ENCODE measurements at places on chromosomes 5 and 9.

DNA sequence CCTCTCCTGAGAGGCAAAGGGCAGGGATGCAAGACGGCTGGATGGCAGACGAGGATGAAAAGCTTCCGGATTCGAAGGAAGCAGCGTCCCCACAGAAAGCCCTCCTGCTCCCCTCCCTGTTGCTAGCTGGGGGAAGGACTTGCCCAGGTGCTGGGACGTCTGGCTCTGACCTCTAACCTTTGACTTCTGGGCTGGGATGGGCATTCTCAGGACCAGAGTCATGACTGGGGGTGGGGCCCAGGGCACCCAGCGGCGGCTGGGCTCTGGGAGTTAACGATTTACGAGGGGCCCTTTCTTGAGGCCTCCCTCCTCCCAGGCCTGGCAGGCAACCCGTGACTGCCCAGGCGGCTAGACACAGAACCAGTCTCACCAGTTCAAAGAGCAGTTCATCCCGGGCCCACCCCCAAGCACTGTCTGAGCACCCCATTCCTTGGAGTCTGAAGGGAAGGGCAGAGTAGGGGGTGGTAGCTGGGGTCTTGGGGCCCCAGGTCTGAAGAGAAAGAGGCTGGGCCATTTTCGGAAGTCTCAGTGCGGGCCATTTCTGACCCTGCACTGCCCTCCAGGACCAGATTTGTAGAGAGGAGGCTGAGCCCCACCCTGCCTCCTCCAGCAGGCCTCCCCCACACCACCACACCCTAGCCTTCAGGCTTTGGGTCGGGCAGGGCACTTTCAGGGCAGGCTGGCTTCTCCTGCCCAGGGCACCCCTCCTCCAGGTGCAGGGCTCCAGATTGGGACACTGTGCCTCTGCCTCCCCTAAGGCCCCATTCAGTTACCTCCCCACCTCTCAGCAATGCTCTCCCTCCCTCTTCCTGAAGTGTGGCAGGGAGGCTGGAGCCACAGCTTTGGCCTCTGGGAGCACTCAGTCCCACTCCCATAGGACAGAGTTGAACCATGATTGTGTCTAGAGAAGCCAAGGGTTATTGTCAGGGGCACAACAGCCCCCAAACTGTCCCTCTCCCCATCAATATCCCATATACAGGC, 5.0 kb upstream of the CXXC5 start:
- no peak for DNase-seq

DNA sequence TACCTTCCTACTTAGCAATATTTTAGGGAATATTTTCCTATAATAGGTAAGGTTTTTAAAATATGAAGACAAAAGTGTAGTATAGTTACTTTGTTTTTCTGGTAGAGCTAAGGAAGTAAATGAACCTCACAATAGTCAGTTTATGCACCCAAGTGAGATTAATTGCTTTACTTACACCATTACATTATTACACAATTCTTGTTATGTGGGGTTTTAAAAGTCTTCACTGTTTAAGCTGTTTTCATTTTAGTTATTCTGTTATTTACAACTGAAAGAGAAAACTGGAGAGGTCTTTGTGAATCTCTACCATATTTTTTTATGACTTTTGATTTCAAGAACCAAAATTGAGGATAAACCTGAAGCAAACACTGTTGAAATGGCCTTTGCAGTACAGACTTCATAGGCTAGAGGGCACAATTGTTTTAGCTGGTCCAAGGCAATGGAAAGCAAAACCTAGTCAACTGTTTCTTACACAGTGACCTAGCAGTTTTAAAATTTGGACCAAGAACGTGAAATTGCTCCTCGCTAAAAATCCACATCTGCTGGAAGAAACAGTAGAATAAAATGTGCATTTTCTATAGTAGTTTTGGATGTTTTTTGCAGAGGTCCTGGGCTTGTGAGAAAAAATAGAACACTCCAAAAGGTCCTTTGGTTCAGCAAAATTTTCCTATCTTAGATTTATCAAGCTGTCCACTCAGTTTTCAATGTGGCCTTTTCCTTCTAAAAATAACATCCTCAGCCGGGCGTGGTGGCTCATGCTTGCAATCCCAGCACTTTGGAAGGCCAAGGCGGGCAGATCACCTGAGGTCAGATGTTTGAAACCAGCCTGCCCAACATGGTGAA, 66.4 kb upstream of the FER start:
- peak; percentile 17 for DNase-seq

DNA sequence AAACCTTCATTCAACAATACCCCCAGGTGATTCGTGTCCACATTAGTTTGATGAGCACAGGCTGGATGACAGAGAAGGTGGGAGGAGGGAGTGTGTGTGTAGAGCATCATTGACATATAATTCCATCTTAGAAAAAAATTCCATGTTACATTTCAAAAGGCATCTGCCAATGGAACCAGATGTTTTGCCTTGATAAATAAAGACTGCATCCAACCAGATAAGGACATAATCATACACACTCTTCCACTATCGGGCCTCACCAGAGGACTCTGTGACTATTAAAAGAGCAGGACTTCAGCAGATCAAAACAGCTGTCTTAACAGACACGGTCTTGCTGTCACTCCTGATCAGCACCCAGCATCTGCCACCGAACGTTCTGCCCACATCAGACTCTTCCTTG, 96.4 kb upstream of the SPIN1 start:
- DNase-seq = no peak

- no peak for DNase-seq
Measured at GRCh38 chr5:98458726-98459125, 314.7 kb upstream of the RGMB start.

DNA sequence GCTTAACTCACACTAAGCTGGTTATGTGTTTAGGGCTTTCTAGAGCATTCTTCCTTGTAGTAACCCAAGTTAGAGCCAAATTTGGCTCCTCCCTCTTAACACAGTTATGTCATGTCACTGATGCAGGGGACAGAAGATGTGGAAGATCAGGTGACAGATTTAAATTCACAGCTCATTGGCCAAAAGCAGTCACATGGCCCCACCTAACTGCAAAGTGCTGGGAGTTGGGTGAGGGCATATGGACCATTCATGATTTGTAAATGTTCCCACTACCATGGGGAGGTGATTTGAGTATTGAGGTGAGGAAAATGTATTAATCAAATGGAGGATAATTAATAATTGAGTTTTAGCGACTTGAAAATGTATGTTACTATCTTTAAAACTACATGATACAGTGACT, 829.4 kb downstream of the CDH12 start:
- no peak for DNase-seq

GRCh38 chr9:122084026-122084675, 9.0 kb downstream of the TTLL11 start:
- DNase-seq = no peak

DNA sequence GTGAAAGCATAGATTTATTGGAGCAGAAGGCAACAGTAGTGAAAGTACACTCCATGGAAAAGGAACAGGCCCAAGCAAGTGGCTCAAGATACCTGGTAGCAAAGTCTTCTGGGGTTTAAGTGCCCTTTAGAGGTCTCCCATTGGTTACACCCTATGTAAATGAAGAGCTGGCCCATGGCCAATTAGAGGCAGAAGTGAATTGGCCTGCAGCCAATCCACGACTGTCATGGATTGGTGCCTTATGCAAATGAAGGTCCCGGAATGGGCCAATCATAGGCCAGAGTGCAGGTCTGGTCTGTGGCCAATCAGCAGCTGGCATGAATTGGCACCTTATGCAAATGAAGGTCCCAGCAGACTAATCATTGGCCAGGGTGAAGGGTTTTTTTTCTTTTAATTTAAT, 64.2 kb upstream of the PCSK5 start:
- no peak for DNase-seq

GRCh38 chr9:100525563-100525962, 52.3 kb upstream of the CAVIN4 start:
- no peak for DNase-seq

GRCh38 chr5:161544350-161544765, 2.2 kb downstream of the GABRB2 start:
- peak; percentile 48 for DNase-seq

- no peak for DNase-seq
Measured at GRCh38 chr5:63306909-63307308, 655.3 kb downstream of the HTR1A start.

DNA sequence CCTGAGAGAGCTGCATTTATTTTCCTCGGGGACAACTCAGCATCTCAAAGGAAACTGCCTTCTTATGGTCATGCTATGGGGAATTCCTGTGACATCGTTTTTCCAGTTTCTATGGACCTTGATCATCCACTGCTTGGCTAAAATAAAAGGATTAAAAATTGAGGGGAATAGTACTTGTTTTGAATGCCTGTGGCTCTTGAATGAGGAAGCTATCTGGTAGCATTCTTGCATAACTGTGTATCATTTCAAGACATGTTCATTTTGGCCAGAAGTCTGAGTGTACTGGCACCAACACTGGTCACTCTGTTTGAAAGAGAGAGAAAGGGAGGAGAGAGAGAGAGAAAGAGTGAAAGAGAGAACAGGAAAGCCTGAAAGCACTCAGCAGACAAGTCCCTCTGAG, 116.7 kb downstream of the DOCK2 start:
- no peak for DNase-seq

DNA sequence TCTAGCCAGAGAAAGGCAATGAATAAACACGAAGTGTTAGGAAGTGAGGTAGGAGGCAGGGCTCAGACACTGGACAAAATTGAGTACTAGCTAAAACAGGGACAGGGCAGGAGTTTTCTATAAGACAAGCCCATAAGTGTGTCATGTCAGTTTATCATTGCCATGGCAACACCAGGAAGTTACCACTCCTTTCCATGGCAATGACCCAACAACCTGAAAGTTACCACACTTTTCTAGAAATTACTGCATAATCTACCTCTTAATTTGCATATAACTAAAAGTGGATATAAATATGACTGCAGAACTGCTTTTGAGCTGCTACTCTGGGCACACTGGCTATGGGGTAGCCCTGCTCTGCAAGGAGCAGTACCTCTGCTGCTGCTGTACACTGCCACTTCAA, 442.5 kb upstream of the COX7C start:
- DNase-seq = no peak

- no peak for DNase-seq
Measured at GRCh38 chr5:132641241-132641723, 16.7 kb upstream of the IL13 start.

DNA sequence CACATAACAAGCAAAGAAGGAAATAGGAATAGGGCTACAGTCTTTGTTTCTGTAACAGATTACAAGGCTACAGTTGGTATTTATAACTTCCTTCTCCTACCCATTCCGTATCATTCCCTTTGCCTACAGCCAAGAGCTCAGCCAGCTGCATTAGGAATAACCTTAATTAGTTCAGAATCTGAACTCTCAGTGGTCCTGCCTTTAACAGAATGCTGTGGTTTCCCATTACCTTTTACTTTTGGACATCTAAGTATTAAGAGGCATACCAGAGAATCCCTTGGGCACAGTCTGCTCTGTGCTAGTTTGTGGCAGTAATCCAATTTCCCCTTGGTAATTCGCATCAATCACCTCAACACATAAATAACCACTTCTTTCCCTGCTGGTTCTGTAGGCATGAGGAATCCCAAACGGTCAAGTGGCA, 44.2 kb downstream of the PKD2L2 start:
- DNase-seq = no peak

- DNase-seq = no peak
Measured at GRCh38 chr5:42887097-42887496, 75.4 kb upstream of the SELENOP start.

GRCh38 chr9:27573634-27574590, 631 bp upstream of the C9orf72 start:
- DNase-seq = peak; percentile 83

GRCh38 chr5:58924306-58924705, 341.4 kb downstream of the RAB3C start:
- no peak for DNase-seq

- DNase-seq = no peak
Measured at GRCh38 chr9:101477214-101477613, 41.6 kb upstream of the ALDOB start.

- no peak for DNase-seq
Measured at GRCh38 chr9:116668970-116669695, 18.0 kb upstream of the TRIM32 start.

- no peak for DNase-seq
Measured at GRCh38 chr5:58890701-58891085, 307.8 kb downstream of the RAB3C start.

DNA sequence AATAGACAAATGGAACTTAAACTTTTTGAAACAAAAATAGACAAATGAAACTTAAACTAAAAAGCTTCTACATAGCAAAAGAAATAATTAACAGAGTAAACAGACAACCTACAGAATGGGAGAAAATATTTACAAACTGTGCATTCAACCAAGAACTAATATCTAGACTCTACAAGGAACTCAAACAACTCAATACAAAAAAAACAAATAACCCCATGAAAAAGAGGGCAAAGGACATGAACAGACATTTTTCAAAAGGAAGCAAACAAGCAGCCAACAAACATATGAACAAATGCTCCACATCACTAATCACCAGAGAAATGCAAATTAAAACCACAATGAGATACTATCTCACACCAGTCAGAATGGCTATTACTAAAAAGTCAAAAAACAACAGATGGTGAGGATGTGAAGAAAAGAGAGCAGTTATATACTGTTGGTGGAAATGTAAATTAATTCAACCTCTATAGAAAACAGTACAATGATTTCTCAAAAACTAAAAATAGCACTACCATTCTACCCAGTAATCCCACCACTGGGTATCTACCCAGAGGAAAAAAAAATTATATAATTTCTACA, 170.8 kb upstream of the RGMB start:
- no peak for DNase-seq

GRCh38 chr9:15642369-15642962, 89.6 kb downstream of the CCDC171 start:
- DNase-seq = no peak

DNA sequence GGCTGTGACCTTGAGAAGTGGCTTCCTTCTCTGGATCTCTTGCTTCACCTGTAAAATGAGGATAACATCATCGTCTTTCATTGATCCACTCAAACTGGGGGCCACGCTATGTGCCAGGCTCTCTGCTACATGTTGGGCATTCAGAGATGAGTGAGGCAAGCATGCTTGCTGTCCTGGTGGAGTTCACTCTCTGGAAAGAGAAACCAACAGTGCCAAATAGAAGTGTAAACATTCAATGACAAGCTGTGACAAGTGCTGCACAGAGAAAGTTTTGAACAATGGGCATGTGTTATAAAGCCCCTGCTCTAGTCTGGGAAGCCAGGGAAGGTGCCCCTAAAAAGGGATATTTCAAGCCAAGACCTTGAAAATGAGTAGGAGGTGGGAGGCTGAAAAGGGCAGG, 50.9 kb upstream of the AFAP1L1 start:
- no peak for DNase-seq

DNA sequence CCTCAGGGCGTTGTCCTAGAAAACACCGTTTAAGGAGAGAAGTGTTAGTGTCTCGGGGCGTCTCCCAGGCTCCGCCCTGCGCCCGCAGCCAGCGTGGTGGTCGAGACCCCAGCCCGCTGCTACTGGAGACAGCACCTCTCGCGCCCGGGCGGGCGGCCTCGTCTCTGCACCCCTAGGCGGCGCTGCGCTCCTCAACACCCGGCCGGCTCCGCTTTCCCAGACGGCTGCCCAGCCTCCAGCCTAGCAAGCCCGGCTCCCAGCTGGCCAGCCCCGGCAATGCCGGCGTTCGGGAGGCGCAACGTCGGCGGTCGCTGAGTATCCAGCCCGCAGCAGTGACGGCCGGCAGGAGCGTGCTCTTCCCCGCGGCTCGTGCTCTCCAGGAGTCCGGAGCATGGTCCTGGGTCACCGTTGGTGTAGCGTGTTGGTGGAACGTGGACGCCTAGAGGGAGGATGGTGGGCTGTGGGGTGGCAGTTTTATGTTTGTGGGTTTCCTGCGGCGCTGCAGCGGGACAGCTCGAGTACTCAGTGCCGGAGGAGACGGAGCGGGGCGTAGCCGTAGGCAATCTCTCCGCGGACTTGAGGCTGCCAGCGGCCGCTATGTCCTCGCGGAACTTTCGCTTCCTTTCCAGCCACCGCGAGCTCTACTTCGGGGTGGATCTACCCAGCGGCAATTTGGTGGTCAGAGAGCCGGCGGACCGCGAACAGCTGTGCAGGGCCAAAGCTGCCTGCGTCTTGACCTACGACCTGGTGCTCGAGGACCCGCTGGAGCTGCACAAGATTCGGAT, 536 bp downstream of the PCDHAC1 start:
- DNase-seq = peak; percentile 94
